Activated CD4-positive, alpha-beta T cell treated with anti-CD3 and anti-CD28 coated beads for 36 hours (primary cell): ENCODE measurements at places on chromosomes 4 and X. TPM values are rescaled to one million over a fixed set of nuclear protein-coding genes. Genes with fewer than 3 reads are reported as not detected.

SLC26A1 gene
- 0.43 TPM for total RNA-seq

- DNase-seq, result no peak
Observed at GRCh38 chr4:72388521-72388920, 180.5 kb downstream of the ADAMTS3 start.

DNA sequence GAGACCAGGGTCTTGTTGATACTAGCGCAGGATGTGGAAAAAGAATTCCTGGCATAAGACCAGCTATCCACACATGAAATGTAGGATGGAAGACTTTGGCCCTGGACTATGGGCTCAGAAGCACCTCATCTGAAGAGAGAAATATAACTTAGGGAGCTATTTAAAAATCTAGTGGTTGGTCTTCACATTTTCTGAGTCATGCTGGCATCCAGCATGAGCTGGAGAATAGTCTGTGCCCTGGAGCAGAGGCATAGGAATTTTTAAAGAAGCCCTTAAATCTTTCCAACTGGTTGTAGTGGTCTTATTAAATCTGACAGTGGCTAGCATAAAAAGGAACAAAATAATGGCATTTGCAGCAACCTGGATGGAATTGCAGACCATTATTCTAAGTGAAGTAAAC lies 86.3 kb downstream of the SMARCA5 start:
- DNase-seq, result no peak

GRCh38 chr4:7103607-7104365 lies 35.9 kb upstream of the GRPEL1 start:
- no peak for DNase-seq

- DNase-seq, result no peak
Observed at GRCh38 chr4:62199291-62199810, 999.2 kb downstream of the ADGRL3 start.

DNA sequence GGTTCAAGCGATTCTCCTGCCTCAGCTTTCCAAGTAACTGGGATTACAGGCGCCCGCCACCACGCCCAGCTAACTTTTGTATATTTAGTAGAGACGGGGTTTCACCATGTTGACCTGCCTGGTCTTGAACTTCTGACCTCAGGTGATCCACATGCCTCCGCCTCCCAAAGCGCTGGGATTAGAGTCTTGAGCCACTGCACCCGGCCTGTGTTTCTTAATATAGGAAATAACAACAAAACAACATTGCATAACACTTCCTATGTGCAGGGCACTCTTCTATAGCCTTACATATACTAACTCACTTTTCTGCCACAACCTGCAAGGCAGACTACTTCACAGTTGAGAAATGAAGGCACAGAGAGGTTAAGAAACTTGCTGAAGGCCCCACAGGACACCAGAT lies 12.8 kb upstream of the TMEM131L start:
- no peak for DNase-seq

DNA sequence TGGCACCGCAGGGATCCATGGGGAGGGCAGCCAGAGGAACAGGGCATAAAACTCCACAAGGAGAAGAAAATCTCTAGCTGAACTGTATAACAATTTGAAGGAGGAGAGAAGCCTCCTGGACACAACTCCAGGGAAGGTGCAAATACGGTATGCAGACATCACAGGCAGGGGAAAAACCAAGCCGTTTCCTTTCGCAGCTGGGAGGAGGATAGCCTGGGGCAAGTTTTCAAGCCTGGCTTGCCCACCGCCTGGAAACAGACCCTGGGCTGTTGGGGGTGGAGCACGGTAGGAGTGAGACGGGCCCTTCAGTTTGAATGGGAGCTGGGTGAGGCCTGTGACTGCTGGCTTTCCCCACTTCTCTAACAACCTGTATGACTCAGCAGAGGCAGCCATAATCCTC lies 43.4 kb upstream of the TAF9B start:
- DNase-seq, result no peak

CXCL11 gene
- 0.14 TPM for total RNA-seq

- DNase-seq, result no peak
Observed at GRCh38 chrX:136214551-136214950, 36.6 kb downstream of the MAP7D3 start.

DNA sequence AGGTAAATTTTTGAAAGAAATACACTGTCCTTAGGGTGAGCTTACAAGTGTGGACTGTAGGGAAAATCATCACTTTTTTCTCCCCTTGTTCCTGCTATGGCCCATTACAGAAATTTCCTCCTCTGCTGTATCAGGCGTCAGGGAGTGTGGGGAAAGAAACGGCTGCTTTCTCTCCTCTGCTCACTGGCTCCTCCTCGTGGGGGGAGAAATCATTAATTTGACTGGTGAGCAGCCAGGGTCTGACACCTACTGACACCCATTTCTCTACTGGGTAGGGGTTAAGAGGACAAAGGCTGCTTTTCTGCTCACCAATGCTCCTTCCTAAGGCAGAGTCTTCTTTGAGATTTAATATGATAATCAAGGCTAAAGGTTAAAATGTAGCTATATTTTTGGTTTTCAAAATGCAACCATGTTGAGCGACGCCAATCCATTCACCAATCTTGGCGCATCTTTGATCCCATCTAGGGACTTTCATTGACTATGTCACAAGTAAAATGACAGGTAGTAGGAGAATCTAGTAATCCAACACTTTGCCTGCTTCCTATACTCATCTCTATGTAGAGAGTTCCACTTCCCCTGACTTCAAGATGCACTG lies 25.1 kb downstream of the SETD7 start:
- DNase-seq, result peak; percentile 71

DNA sequence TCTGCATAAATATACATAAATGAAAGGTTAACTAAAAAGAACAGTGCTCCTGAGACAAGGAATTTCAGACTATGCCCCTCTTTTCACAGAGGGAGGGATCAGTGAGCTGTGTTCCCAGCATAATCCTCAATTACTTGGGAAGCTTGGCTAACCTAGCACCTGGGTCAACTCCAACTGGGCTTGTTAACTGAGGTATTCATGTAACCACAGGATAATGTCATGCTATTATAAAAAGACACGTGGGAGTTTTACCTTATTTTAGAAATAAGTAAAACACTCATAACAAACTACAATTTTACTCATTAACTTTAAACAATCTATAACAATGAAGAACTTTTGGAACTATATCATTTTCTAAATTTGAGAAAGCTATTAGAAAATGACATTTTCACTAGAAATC lies 48.6 kb downstream of the RPGR start:
- DNase-seq, result no peak

- no peak for DNase-seq
Observed at GRCh38 chrX:114583646-114584374, at the start of gene HTR2C. Gene HTR2C (plus strand): TSS chrX:114584086. CDS start chrX:114726937, 142,851 bp downstream.

GRCh38 chr4:120009731-120010130 lies 56.9 kb downstream of the MAD2L1 start:
- no peak for DNase-seq

DNA sequence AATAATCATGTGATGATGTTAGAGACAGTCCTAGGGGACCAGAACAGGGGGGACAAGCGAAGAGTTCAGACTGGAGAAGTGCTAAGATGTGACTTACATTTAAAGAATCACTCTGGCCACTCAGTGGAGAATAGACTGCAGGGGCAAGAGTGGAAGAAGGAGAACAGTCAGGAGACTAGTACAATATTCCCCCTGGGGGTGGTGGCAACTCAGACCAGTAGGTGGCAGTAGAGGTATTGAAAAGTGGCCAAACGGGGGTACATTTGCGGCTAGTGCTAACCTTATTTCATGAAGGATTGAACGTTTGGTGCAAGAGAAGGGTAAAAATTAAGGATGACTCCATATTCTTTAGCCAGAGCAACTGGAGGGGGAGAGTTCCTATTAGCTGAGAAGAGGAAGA lies 2.7 kb upstream of the BMX start:
- peak; percentile 59 for DNase-seq

DNA sequence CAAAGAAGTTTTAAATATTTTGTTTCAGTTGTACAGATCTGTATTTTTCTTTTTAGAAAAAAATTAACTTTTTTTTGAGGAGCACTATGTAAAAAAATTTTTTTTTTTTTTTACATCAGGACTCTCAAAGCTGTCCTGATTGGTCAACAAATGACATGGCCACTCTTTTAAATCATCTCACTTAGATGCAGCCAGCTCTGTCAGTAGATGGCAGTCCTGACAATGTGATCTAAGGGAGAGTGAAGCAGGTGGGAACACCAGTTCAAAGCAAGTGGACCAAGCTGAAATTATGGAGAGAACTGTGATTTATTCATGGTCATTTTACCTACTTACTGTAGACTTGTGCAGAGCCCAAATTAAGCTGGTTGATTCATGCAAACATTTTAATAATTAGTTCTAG lies 174.7 kb upstream of the GPRIN3 start:
- no peak for DNase-seq

- DNase-seq, result no peak
Observed at GRCh38 chr4:134780244-134780643, 578.7 kb upstream of the PABPC4L start.

DNA sequence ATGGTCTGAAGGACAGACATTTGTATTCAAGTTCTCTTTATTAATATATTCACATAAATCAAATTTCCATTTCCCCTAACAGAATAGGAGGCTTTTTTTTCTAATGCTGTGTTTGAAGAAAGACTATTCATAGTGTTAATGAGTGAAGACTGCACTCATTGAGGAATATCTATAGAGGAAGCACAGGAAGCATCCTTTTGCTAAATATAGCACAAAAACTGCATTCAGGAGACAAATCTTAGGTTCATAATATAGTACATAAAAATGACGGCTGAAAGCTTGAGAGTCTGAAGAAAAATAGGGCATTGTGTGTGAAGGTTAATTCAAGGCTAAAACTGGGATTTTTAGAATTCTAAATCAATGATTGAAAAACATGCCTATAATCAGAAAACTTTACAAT lies 50.4 kb upstream of the ANKRD50 start:
- DNase-seq, result no peak

DNA sequence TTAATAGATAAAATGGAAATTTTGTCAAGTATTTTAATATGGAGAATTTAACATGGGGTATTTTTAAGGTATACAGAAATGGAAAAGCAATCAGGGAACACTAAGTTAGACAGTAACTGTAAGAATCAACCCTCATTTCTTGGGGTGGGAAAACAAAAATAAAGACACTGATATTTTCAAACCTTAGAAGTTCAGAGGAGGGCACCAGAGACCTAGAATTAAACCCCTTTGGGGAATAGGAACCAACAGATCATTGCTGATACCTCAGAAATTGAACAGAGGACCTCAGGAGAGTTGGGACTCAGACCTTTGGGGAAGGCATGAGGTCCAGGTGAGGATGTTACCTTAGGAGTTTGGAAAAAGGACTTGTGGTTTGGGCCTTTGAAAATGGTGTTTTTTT lies 435.6 kb downstream of the TMA16 start:
- DNase-seq, result no peak

FABP2 gene
- total RNA-seq, result not detected

DNA sequence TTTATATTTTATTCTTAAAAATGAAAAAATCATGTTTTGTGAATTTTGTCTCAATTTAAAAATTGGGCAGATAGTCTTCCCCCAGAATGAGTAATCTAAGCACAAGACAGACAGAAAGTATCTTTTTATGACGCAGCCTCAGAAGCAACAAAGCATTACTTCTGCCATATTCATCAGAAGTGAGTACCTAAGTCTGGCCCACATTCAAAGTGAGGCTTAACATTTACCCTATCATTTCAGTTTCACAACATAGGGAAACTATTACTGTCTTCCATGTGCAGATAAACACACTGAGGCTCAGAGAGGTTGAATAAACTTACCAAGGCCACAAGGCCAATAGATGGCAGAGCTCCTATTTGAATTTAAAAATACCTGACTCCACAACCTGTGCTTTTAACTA lies 4.4 kb upstream of the PRDX4 start:
- no peak for DNase-seq

DRD5 gene
- not detected for total RNA-seq

FAT4 gene
- total RNA-seq, result not detected

GRCh38 chr4:88017516-88018297 lies 10.3 kb downstream of the PKD2 start:
- DNase-seq, result no peak

DNA sequence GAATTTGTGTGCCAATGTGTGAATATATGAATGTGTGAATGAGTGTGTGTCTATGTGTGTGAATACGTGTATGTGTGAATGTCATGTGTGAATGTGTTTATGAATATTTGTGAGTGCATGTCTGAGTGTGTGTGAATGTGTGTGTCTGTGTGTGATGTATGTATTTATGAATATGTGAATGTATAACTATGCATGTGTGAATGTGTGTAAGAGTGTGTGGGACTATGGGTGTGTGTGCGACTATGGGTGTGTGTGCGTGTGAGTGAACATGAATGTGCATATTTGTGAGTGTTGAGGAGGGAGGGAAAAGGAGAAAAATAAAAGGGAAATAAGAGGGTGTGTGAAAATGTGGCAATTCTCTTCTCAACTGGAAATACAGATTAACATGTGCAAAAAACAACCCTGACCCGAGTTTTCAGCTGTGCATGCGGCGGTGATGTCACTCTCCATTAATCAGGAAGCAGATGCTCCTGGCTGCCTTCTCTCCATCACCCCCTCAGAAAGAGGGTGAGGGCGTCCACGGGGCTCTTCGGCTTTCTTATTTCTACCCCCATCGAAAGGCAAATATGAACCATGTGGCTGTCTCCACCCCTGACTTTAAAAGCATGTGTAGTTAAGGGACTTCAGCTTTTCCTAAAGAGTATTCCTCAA lies 219.8 kb downstream of the MAML3 start:
- no peak for DNase-seq

CDS1 gene
- total RNA-seq, result 0.12 TPM

DNA sequence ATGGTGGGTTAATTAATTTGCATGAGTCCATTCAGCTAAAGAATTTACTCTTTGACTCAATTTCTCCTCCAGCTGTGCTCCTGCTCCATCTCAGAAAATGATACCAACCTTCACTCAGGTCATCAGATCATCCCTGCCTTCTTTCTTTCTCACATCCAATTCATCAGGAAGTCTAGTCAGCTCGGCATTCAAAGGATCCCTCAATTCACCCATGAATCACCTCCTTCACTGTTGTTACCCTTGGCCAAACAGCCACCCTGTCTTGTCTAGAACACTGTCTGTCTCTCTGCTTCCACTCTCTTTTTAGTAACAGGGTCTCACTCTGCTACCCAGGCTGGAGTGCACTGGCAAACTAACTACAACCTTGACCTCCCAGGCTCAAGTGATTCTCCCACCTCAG lies 337.4 kb upstream of the SFRP2 start:
- DNase-seq, result no peak

DNA sequence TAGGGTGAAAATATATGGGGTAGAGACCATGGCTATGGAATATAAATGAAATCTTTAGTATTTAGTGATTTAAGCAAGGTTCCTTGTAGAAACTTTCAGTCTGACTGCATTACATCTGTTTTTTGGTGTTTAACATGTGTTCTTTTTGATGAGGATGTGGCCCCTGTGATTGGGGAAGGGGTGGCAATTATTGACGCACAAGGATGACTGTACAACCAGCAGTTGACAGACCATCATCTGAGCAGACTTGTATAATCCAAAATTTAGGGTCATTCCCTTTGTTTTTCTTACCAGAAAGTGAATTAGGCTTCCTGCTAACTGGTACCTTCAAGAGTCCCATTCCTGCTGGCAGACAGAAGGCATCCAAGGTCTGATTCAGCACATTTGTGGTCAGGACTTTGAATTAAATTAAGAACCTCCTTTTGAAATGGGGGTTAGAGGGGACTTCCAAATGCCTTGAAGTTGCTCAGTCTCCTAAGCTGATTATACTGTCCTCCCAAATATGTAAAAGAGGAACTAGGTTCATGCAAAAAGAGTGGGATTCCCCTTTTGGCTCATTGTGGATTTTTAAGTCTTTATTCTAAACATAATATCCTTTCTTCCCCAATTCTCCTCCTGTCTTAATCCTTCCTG lies 112.4 kb upstream of the CXCL13 start:
- no peak for DNase-seq
